ENCODE measurements at places on chromosomes 5 and 9.

DNA sequence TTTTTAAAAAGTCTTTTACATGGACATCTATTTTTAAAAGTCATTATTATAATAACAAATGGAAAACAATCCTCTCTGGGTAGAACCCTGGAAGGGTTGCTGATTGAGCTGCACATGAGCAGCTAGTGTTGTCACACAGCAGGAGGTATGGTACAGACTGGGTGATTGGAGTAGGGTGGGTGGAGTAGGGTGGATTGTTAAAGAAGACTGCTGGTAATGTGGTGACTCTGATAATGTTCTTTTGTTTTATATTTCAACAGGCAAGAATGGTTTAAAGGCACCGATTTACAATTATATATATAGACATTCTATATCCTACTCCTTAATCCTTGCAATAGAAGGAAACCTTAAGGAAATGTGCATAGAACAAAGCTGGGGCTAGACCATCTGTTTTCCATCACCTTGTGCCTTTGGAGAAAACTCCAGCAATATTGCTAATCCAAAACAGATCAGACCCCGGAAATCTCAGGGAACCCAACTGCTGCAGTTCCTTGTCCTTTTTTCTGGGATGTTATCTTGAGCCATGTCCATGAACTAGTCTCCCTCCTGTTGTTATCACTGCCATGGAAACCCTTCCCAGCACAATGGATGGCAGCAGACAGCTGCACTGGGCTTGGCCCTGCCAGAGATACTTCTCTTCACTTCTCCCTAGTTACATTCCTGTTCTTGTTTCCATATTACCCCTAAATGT is 129.7 kb downstream of the YIPF5 start:
- no peak for DNase-seq

GRCh38 chr9:69500896-69501295 is 171.3 kb downstream of the APBA1 start:
- DNase-seq: peak; percentile 4

DNA sequence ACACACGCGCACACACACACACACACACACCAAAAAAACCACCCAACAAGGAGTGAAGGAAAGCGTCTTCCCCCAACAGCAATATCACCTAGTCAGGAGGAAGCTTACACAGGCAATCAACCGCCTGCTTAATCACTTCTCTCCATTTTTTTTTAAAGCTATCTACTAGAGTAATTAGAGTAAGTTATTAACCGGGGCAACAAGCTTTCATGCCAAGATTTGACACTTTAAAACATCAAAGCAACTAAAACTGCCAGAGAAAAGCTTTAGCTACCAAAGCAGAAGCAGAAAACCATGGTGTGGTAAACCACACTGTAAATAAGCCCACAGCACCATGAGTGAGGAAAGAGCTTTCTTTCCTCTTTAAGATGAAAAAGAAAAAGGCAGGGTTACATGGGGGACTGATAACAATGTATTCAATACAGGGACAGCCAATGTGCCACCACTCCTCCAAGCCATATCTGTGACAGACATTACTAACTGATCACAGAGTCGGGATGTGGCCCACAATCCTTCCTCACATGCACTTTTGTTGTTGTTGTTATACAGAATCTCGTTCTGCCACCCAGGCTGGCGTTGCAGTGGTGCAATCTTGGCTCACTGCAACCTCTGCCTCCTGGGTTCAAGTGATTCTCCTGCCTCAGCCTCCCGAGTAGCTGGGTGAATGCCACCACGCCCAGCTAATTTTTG is 282.1 kb downstream of the CRB2 start:
- no peak for DNase-seq

DNA sequence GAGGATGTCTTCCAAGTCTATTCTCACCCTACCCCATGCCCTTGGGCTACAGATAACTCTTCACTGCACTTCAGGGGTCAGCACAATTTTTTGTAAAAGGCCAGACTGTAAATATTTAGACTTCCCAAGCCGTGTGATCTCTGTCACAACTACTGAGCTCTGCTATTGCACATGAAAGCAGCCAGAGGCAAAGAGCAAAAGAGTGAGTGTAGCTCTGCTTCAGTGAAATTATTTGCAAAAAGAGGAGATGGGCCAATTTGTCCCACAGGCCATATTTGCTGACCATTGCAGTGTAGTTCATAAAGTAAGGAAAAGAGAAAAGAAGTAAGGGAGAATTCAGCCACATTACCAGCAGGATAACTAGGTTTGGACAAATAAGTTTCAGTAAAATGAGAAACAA is 7.0 kb upstream of the MOCS2 start:
- DNase-seq: no peak

DNA sequence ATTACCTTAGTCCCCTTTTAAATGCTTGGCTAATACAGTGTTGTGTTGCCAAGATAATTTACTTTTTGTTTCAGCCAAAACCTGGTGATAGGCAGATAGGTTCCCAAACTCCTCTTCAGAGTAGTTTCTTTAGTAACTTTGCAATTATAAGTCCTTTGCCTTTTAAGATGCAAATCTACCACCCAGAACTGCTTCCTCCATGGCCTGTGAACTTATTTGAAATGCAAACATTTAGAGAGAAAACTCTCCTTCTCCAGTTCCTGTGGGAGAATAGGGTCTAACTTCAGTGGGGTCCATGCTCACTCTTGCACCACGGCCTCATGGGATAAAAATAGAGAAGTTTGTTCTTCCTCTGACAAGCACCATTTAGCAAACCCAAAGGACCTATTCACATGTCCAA is 1955.4 kb upstream of the CDH6 start:
- DNase-seq: no peak
